ENCODE measurements at places on chromosomes 3 and 15. TPM values are rescaled to one million over a fixed set of nuclear protein-coding genes. Genes with fewer than 3 reads are reported as not detected.

- DNase-seq = peak; percentile 86
Observed at GRCh38 chr3:141913150-141913811, 36.8 kb downstream of the ATP1B3 start.

The HYAL2 gene
- 14.4 TPM for total RNA-seq

- no peak for DNase-seq
Observed at GRCh38 chr3:141266186-141266585, 34.6 kb downstream of the PXYLP1 start.

DNA sequence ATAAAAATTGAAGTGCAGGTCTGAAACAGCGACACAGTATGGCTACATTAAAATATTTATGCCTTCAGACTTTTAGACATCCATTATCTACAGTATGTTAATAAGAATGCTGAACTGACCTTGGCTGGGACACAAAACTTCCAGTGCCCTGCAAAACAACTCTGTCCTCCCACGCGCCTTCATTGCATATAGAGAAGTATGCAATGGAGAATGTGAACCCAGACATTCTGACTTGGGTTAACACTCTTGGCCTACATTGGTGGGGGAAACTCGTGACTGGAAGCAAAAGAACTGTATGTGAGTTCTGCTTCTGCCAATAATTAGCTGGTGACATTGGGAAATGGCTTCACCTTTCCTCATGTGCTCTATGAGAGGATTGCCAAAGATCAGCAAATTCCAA lies 110.5 kb upstream of the SLC24A5 start:
- DNase-seq = no peak

- DNase-seq = no peak
Observed at GRCh38 chr3:78857494-78858111, 910.2 kb downstream of the ROBO1 start.

The NANOGP8 gene
- total RNA-seq = not detected

The CRYBG3 gene
- 8.3 TPM for total RNA-seq

The SLCO3A1 gene
- total RNA-seq = 13.4 TPM

- no peak for DNase-seq
Observed at GRCh38 chr3:119913021-119913420, 131.1 kb downstream of the NR1I2 start.

Measured in activated CD4-positive, alpha-beta T cell treated with anti-CD3 and anti-CD28 coated beads, Interleukin-2, amount 10 ng/mL, durations not matched to agents 24 days and 14 days (primary cell).